ENCODE measurements at places on chromosomes 3 and 15.
A peak's percentile ranks its signal among the peaks of the same experiment; 100 is the strongest.

DNA sequence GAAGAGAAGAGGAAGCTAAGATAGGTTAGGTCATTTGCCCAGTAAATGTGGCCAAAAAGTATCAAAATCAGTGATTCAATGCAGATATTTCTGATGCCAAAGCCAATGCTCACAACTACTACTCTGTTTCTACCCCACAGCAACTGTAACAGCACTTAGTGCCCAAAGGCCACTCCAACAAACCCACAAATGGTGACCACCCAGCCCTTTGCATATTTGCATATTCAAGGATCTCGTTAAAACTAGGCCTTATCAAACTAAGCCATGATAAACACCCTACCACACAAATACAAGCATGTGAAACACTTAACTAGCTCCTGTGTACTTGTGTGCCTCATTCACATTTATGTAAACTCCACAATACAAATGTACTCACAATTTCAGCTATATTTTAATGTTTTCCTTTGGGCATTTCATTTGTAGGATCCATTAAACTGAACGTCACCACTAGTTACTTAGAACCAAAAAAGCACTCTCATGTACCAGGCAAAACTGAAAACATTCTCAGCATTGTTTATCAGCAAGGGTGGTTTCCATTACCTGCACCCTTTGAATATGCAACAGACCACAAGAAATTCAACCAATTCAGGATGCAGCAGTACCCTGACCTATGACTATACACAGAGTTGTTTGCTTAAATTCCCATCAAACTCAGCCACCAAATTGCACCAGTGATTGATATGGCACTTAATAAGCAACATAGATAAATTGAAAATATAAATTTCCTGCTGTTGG, 111.2 kb upstream of the STT3B start:
- DNase-seq, result no peak

DNA sequence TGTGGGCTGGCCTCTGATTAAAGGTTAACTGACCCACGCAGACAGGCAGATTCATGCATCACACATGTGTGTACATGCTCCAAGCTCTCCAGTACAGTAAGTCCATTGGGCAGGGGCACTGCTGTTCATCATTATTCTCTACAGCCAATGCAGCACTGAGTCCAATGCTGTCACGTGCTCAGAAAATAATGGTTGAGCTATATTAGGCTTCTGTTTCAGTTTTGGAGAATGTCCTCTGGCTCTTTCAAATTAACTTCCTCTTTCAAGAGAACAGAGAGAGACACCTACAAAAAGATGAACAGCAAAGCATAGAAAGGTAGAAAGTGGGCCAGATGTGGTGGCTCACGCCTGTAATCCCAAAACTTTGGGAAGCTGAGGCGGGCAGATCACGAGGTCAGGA, 202.6 kb downstream of the MEX3B start:
- DNase-seq, result no peak

GRCh38 chr3:61991706-61992105, 381.6 kb downstream of the FEZF2 start:
- no peak for DNase-seq

DNA sequence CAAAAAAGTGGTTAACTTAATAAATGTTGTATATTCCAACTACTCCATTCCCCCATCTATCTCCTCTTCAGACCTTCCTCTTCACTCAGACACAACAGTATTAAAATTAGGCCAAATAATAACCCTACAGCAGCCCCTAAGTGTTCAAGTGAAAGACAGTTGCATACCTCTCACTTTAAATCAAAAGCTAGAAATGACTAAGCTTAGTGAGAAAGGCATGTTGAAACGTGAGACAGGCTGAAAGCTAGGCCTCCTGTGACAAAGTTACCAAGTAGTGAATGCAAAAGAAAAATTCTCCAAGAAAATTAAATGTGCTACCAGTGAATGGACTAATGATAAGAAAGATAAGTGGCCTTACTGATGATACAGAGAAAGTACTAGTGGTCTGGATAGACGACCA, 71.7 kb downstream of the ANKRD28 start:
- DNase-seq, result no peak

DNA sequence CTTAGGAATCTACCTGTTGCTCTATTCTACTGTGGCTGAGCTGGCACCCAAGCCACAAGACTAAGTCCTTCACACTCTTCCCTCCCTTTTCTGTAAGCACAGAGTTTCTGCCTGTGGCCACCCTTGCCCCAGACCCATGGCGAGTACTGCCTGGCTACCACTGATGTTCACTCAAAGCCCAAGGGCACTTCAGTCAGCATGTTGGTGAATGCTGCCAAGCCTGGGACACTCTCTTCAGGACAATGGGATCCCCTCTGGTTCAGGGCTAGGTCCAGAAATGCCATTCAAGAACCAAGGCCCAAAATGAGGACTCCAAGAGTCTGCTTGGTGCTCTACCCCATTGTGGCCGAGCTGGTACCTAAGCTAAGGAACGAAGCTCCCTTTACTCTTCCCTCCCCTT, 184.2 kb downstream of the FGF12 start:
- no peak for DNase-seq

DNA sequence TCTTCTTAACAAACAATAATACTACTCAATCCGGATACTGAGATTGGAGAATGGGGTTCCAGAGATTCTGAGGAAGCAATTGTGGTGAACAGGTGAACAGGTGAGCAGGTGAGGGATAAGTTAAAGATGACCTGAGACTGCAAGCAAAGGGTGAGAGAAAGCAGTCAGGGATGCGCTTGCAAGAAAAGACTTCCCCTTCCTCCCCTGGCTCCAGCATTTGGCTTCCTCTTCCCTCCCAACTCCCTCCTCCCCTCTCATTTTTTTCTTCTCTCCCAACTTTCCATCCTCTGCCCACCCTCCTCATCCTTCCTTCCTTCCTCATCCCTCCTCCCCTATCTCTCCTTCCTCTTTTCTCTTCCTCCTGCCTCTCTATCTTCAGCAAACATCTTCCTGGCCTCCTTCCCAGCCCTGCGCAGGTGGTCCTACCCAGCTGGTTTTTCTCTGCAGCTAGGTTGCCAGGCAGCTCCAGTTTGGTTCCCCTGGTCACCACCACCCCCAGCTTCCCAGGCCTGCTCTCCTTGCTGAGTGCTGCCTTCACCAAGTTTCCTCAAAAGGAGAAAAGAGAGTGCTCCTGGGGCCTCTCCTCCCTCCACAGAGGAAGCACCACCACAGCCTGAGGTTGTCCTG, 10.4 kb upstream of the VIPR1 start:
- DNase-seq, result peak; percentile 71

DNA sequence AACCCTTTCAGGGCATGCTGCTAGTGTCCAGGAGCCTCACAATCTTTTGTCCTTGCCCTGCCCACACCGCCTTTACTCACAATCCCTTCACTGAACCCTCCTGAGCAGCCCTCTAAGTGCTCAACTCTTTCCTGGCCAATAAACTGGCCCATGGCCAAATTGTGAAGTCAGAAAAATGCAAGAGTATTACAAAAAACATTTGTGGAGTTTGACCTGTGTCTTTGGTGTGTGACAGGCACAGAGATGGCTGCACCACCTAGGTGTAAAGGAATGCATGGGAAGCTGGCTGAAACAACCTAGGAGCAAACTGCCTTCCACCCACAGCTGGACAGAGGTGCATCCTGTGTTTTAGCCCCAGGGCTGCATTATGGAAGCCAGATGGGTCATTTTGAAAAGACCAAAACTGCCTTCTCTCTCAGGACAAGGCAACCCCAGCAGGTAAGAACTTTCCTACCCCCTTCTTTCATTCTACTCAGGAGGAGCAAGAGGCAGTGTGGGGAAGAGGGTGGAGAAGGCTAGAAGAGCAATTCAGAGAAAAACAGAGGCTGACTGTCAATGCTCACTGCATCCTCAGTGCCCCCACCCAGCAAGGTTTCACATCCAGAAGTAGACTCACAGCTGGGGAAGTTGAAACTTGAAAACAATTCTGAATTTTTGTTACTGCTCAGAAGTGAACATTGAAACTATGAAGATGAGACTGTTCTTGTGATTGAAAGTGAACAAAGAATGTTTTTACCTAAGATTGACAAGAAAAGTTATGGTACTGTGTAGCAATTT, 78.6 kb downstream of the TRIM42 start:
- DNase-seq, result no peak

- DNase-seq, result no peak
Observed at GRCh38 chr15:95620934-95621579, 709.4 kb upstream of the NR2F2 start.

Data from GDM1 (cell line).